Heart left ventricle (tissue), 16 donors: ENCODE measurements at places on chromosomes 16 and 17. TPM values are rescaled to one million over a fixed set of nuclear protein-coding genes. Genes with fewer than 3 reads are reported as not detected.

Gene CALB2
- 1.3 TPM for total RNA-seq

Gene ATP2C2
- total RNA-seq, result not detected

Gene PRR35
- not detected for total RNA-seq

Gene TOX3
- total RNA-seq, result not detected

GRCh38 chr16:11363927-11364258 lies 18.6 kb downstream of the RMI2 start:
- H3K27me3 ChIP-seq, result no peaks in the 10 kb centered on the region
- no peaks in the 10 kb centered on the region for H3K36me3 ChIP-seq
- no peak overlapping the region for H3K4me3 ChIP-seq
- no peak overlapping the region for H3K27ac ChIP-seq
- peaks cover 45% of the 10 kb centered on the region for H3K4me1 ChIP-seq
- no peak for DNase-seq

- DNase-seq, result peak; percentile 78
- H3K4me1 ChIP-seq, result peaks cover 45% of the 10 kb centered on the region
- H3K4me3 ChIP-seq, result peak within 1 kb of the TSS; percentile 71
Observed at GRCh38 chr17:82228842-82229697, at the start of gene SLC16A3. Gene SLC16A3 (plus strand): TSS chr17:82229042. CDS start chr17:82236009, 6,967 bp downstream.

- peak overlapping the region; percentile 96 for H3K27ac ChIP-seq
- peak overlapping the region; percentile 68 for H3K4me3 ChIP-seq
- no peaks in the 10 kb centered on the region for H3K27me3 ChIP-seq
- H3K4me1 ChIP-seq, result peaks cover 18% of the 10 kb centered on the region
- DNase-seq, result no peak
Observed at GRCh38 chr17:42553866-42554249, 1.1 kb downstream of the HSD17B1 start.

DNA sequence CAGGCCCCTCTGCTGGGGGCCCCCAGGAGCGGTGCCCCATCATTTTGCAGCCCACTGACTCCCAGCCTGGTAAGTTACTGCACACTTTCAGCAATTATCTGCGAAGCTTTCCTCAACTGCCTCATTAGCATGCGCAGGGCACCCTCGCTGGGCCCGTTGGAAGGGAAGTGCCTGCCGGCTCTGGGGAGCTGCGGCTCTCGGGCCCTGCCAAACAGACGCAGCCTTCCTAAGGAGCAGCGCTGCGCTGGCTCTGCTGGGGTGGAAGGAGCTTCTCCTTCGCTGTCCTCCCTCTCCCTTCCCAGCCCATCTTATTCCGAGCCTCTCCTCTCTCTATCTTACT lies 71.0 kb downstream of the RBBP6 start:
- no peaks in the 10 kb centered on the region for H3K36me3 ChIP-seq
- no peak overlapping the region for H3K4me3 ChIP-seq
- H3K4me1 ChIP-seq, result peaks cover 8% of the 10 kb centered on the region
- H3K27me3 ChIP-seq, result no peaks in the 10 kb centered on the region
- no peak overlapping the region for H3K27ac ChIP-seq

DNA sequence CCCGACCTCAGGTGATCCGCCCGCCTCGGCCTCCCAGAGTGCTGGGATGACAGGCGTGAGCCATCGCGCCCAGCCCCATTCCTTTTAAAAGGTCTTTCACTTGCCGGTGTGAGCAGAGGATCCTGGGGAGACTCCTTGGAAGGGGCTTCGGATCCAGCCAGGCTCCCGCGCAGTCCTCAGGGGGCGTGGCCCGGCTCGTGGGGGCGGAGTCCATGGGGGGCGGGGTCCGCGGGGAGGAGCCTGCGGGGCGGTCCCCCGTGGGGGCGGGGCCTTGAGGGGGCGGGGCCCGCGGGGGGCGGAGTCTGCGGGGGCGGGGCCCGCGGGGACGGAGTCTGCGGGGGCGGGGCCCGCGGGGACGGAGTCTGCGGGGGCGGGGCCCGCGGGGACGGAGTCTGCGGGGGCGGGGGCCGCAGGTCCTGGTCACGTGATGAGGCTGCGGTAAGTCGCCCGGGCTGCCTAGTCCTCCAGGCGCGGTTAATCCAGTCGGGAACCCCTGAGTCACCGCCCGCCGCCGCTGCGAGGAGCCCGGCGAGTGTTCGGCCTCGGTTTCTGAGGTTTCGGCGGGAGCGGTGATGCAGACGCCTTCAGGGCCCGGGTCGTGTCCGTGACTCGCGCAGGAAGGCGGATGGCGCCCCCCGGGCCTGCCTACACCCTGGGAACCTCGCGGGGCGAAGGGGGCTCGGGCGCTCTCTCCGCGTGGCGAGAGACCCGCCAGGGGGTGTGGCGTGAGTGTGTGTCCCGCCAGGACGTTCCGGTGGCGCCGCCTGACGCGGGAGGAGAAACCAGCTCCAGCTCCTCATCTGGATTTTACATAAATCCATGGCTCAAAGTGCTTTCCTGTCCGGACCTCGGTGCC lies 23.6 kb upstream of the ABR start:
- peak overlapping the region; percentile 76 for H3K27ac ChIP-seq
- H3K4me3 ChIP-seq, result peak overlapping the region; percentile 60
- H3K4me1 ChIP-seq, result no peaks in the 10 kb centered on the region
- peak; percentile 81 for DNase-seq

DNA sequence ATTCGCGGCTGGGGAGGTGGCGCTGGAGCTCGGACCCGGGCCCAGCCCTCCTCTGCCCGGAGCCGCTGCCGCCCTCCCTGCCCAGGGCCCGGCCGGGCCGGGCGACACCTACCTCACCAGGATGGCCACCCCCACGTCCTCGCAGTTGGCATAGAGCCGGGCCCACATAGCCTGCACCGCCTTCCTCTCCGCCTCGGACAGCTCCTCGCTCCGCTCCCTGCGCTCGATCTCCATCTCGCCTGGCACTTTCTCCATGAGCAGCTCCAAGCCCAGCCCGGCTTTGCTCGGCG lies 276 bp downstream of the CYGB start:
- H3K27me3 ChIP-seq, result no peaks in the 10 kb centered on the region
- peak overlapping the region; percentile 58 for H3K27ac ChIP-seq
- H3K4me1 ChIP-seq, result peaks cover 7% of the 10 kb centered on the region
- H3K4me3 ChIP-seq, result peak overlapping the region; percentile 51
- peak; percentile 69 for DNase-seq
- no peaks in the 10 kb centered on the region for H3K36me3 ChIP-seq

- H3K36me3 ChIP-seq, result no peaks in the 10 kb centered on the region
- H3K4me1 ChIP-seq, result no peaks in the 10 kb centered on the region
- no peak overlapping the region for H3K4me3 ChIP-seq
- no peak for DNase-seq
- H3K27ac ChIP-seq, result no peak overlapping the region
Observed at GRCh38 chr17:69406941-69407340, 7.6 kb upstream of the MAP2K6 start.

GRCh38 chr17:22512997-22513538 lies 820.7 kb downstream of the KCNJ18 start:
- no peaks in the 10 kb centered on the region for H3K36me3 ChIP-seq
- no peak overlapping the region for H3K4me3 ChIP-seq
- DNase-seq, result no peak
- H3K27me3 ChIP-seq, result no peaks in the 10 kb centered on the region
- H3K27ac ChIP-seq, result no peak overlapping the region

DNA sequence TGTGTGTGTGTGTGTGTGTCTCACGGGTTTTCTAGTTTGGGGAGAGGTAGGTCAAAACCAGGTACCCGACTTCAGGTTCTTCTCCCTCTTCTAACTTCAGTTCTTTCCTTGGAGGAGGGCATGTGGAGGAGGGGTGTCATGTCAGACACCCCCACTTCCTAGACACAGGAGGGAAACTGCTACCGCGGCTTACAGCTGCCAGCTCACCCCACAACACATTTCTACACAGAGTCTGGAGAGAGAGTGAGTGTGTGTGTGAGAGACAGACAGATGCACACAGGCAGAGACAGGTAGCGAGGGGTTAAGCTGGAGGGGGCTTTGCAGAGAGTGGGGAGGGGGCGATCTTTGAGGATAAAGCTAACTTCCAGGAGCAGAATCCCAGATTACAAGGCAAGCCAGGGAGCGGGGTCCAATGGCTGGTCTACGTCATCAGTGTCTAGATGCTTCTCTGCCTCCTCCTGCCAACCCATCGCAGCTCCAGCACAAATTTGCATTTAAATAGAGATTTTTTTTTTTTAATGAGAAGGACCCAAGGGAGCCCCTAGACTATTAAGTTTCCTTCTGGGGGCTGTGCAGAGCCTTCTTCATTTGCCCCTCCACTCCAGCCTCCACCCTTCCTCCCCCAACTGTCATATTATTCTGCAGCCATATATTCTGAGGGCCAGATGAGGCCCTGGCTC lies 48.9 kb downstream of the MRM1 start:
- DNase-seq, result no peak
- H3K4me3 ChIP-seq, result no peak overlapping the region
- H3K36me3 ChIP-seq, result no peaks in the 10 kb centered on the region

GRCh38 chr16:28513484-28514181 lies 7.0 kb upstream of the IL27 start:
- no peaks in the 10 kb centered on the region for H3K36me3 ChIP-seq
- H3K4me1 ChIP-seq, result no peaks in the 10 kb centered on the region
- no peak overlapping the region for H3K4me3 ChIP-seq
- no peaks in the 10 kb centered on the region for H3K27me3 ChIP-seq
- DNase-seq, result no peak

GRCh38 chr16:66740010-66740409 lies 11.4 kb downstream of the DYNC1LI2 start:
- H3K4me1 ChIP-seq, result peaks cover 24% of the 10 kb centered on the region
- no peaks in the 10 kb centered on the region for H3K36me3 ChIP-seq
- no peaks in the 10 kb centered on the region for H3K27me3 ChIP-seq
- H3K27ac ChIP-seq, result peak overlapping the region; percentile 85

DNA sequence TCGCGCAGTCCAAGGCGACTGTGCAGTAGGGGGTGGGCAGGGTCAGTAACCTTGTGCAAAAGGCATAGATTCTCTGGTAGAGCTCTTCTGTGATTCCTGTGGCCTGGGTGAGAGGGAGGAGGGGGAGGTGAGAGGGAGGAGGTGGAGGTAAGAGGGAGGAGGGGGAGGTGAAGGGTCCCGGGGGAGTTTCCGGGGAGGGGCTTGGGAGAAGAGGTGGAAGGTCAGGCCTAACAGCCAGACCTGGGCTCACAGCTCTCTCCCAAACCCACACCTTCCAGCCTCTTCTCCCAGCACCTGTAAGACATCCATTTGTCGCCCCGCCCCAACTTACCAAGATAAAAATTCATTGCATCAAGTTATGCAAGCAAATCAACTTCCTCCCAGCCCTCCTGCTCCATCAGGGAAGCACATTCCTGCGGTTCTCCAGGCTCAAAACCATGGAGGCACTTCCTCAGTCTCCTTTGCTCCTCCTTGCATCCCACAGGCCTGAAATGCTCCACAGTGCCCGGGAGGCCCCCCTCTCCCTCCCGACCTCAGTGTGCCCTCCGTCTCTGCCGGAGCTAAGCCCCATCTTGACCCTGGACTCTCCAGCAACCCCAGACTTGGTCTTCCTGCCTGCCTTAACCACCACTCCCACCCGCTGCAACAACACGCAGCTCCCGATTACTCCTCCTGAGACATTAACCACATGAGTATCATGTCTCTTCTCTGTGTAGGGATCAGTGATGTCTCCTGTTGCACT lies 30.5 kb downstream of the PIK3R6 start:
- no peaks in the 10 kb centered on the region for H3K36me3 ChIP-seq
- H3K4me3 ChIP-seq, result no peak overlapping the region
- no peak for DNase-seq
- H3K4me1 ChIP-seq, result no peaks in the 10 kb centered on the region
- no peaks in the 10 kb centered on the region for H3K27me3 ChIP-seq

DNA sequence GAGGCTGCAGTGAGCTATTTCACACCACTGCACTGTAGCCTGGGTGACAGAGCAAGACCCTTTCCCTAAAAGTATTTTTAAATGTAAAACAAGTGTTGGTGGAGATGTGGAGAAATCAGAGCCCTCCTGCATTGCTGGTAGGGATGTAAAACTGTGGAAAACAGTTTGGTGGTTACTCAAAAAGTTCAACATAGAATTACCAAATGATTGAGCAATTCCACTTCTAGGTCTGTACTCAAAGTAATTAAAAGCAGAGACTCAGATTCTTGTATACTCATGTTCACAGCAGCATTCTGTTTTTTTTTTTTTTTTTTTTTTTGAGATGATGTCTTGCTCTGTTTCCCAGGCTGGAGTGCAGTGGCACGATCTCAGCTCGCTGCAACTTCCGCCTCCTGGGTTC lies 141.8 kb downstream of the PITPNC1 start:
- no peaks in the 10 kb centered on the region for H3K36me3 ChIP-seq
- H3K4me3 ChIP-seq, result no peak overlapping the region
- H3K27ac ChIP-seq, result no peak overlapping the region

GRCh38 chr16:87698676-87699199 lies 67.0 kb downstream of the KLHDC4 start:
- no peaks in the 10 kb centered on the region for H3K27me3 ChIP-seq
- no peaks in the 10 kb centered on the region for H3K36me3 ChIP-seq
- no peak overlapping the region for H3K27ac ChIP-seq
- no peak for DNase-seq

DNA sequence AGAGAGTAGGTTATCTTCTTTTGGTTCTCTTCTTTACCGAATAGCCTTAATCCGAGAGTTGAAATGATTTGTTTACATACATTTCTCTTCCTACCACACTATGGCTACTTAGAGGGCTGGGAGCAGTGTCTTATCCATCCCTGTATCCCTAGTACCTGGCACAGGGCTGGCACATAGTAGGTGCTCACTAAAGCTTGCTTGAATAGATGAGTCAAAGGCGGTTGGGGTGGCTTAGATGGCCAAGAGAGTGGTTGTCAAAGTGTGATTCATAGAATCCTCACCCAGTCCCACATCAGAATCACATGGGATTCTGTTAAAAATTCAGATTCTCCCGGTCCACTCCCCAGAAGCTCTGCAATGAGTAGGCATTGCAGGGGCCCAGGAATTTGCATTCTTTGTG lies 11.1 kb downstream of the CHAD start:
- no peaks in the 10 kb centered on the region for H3K36me3 ChIP-seq
- H3K27ac ChIP-seq, result no peak overlapping the region
- no peak for DNase-seq
- H3K27me3 ChIP-seq, result no peaks in the 10 kb centered on the region
- H3K4me1 ChIP-seq, result no peaks in the 10 kb centered on the region
- no peak overlapping the region for H3K4me3 ChIP-seq

DNA sequence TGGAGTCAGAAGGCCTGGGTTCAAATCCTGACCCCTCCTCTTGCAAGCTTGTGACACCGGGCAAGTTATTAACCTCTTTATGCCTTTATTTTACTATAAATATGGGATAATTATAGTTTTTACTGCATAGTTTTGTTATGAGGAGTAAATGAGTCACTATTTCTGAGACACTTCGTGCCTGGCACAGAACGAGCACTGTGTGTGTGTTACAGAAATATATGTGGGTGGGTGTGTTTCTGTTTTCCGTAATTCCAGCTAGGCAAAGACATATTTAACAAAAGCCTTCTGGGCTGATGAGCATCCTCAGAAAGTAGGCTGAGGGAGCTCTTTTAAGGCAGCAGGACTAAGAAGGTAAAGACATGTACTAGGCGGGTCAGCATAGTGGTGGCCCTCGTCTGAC lies 417.9 kb downstream of the MAF start:
- H3K27me3 ChIP-seq, result no peaks in the 10 kb centered on the region
- H3K27ac ChIP-seq, result no peak overlapping the region
- H3K4me1 ChIP-seq, result no peaks in the 10 kb centered on the region
- DNase-seq, result no peak
- H3K4me3 ChIP-seq, result no peak overlapping the region
